ENCODE measurements at places on chromosomes 1 and 21. TPM values are rescaled to one million over a fixed set of nuclear protein-coding genes. Genes with fewer than 3 reads are reported as not detected.
A peak's percentile ranks its signal among the peaks of the same experiment; 100 is the strongest.

Gene CACNA1S
- total RNA-seq = not detected

- no peak for DNase-seq
Measured at GRCh38 chr1:40971966-40972365, 7.5 kb upstream of the CTPS1 start.

Gene NEGR1
- total RNA-seq = 0.02 TPM

DNA sequence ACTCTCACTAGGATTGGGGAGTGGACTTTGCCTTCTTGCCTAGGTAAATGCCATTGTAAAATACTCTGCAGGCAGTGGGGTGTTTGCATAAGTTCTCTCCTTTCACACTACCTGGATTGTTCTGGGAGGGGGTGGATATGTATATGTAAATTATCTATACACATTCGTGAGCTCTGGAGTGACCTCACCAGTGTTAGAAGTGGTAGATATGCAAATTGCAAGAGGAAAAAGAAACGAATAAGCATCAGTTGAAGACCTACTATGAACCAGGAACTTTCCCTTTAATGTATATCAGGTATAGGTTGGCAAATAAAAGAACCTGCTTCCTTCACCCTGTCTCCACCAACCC, 1.5 kb upstream of the ARHGEF11 start:
- no peak for DNase-seq

DNA sequence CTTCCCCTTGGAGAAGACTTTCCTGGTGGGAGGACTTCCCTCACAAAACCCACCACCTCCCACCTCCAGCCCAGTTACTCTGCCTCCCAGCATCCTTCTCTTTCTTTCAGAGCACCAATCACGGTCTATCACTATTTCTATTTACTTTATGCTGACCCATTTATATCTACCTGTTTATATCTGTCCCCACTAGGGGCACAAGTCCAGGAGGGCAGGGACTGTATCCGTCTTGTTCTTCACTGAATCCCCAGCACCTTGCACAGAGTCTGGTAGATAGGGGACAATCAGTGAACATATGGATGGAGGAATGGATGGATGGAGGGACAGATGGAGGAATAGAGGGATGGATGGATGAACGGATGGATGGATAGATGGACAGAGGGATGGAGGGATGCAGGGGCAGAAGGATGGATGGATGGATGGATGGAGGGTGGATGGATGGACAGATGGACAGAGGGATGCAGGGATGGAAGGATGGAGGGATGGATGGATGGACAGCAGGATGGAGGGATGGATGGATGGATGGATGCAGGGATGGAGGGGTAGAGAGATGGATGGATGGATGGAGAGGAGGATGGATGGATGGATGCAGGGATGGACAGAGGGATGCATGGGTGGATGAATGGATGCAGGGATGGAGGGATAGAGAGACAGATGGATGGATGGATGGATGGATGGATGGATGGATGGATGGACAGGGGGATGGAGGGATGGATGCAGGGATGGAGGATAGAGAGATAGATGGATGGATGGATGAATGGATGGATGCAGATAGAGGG, 5.5 kb downstream of the C1QB start:
- DNase-seq = no peak

Gene NMNAT1
- 5.3 TPM for total RNA-seq

- DNase-seq = no peak
Measured at GRCh38 chr1:21750841-21751240, 32.1 kb downstream of the USP48 start.

- no peak for DNase-seq
Measured at GRCh38 chr1:58979677-58980076, 195.8 kb upstream of the JUN start.

DNA sequence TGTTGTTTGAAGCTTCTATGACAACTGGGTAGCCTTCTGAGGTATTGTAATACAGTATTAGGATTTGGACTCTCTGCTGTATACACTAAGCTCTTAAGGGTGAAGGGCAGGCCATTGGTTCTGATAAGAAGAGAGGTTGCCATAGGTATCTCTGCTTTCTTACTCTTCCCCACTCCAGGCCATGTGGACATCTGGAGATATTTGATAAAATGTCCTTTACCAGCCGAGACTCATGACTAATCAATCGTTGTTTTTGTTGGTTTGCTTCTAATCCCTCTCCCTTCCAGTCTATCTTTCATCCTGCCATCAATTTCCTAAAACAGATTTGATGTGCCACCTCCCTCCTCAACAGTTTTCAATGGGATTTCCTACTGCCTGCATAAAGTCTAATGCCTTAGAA, 64.6 kb upstream of the WDR26 start:
- no peak for DNase-seq

Gene AQP10
- total RNA-seq = not detected

DNA sequence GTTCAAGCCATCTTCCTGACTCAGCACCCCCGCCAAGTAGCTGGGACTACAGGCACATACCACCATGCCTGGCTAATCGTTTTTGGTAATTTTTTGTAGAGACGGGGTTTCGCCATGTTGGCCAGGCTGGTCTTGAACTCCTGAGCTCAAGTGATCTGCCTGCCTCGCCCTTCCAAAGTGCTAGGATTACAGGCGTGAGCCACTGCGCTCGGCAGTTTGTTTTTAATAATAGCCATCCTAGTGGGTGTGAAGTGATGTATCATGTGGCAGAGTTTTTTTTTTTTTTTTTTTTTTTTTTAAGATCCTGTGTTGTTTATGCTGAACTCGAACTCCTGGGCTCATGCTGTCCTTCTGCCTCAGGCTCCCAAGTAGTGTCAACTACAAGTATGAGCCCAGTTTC, 51.8 kb downstream of the SPEN start:
- DNase-seq = no peak

DNA sequence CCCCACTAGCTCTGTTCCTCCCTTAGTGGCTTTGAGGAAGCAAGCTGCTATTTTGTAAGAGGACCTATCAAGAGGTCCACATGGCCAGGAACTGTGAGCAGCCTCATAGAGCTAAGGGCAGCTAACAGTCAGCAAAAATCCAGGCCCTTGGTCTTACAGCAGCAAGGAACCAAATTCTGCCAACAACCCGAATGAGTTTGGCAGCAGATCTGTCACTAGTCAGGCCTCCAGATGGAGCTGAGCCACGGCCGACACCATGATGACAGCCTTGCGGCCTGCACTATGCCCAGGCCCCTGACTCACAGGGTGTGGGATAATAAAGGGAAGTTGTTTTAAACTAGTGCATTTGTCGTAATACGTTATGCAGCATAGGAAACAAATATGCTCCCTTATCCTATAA, 28.0 kb upstream of the H3-3A start:
- peak; percentile 77 for DNase-seq

GRCh38 chr21:18722193-18722592, 318.6 kb upstream of the TMPRSS15 start:
- DNase-seq = no peak

DNA sequence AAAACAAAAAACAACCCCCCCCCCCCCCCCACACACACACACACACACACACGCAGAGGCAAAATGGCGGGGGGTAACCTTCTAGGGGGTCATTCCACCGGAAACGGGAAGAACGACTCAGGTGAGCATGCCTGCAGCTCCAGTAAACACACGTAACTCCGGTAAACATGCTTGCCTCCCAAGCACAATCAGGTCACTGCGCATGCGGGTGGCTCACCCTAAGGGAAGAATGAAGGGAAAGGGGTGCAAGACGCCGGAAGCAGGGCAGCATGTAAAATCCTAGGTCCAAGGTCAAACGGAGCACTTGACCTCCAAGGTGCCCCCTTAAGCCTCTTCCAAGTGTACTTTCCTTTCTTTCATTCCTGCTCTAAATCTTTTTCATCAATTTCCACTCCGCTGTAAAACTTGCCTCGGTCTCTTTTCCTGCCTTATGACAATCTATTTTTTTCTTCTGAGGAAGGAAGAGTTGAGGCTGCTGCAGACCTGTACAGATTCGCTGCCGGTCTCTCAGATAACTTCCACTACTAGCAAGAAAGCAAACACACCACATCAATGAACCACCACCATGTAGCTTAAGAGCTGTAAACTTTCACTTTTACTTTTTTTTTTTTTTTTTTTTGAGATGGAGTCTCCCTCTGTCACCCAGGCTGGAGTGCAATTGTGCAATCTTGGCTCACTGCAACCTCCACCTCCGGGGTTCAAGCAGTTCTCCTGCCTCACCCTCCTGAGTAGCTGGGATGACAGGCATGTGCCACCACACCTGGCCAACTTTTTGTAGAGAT, 21.0 kb upstream of the CBR3 start:
- peak; percentile 91 for DNase-seq

DNA sequence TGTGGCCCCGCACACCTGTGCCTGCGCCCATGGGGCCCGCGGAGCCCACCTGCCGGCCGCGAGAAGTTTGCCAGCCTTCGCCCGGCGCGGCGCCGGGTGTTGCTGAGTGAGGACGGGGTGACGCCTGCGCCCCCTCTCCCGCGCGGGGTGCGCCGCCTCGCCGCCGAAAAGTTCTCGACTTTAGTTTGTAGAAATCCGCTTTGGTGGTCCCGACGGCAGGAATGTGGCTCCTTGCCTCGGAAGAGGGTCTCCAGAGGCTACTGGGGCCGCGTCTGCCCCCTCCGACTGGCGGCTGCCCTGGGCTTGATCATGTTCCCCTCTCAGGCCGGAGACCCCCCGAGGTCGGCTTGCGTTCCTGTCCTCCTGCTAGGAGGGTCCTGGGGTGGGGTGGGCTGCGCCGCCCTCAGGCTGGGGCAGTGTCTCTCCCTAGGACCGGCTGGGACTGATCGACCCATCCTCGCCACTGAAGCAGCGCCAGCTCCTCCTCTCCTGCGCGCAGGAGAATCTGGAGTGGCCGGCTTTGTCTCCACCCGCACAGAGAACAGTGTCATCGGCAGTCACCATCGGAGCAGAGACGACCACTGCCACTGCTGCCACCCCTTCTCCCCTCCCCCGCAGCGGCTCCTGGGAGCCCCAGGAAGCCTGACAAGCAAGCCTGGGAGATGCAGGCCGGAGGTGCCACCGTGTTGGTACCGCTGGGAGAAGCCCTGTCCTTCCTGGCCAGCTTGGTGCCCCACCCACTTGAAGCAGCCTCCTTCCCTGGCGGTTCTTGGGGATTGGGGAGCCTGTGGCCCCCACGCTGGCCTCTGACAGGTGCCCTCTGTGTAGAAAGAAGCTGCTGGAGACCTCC, 553 bp upstream of the SLC30A2 start:
- DNase-seq = no peak

Measured in right lobe of liver (tissue), 6 donors.